ENCODE measurements at places on chromosomes 7 and 10.
A peak's percentile ranks its signal among the peaks of the same experiment; 100 is the strongest.

DNA sequence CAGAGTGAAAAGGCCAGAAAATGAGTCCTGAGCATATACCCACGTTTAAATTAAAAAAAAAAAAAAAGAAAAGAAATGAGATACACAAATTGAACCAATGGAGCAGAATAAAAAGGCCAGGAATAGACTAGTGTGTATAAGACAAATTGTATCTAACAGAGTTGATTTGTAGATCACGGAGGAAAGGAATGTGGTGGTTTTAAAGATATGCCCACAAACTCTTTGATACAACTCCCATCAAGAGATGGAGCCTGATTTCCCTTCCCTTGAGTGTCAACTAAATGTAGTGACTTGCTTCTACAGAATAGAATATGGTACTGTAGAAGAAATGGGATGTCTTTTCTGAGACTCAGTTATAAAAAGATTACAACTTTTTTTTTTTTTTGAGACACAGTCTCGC lies 10.4 kb downstream of the SYPL1 start:
- DNase-seq = no peak

- DNase-seq = no peak
Measured at GRCh38 chr10:78811174-78811573, 257.6 kb upstream of the ZMIZ1 start.

GRCh38 chr10:105807935-105808587 lies 1167.0 kb downstream of the SORCS3 start:
- no peak for DNase-seq

- no peak for DNase-seq
Measured at GRCh38 chr10:113225903-113226302, 275.9 kb downstream of the TCF7L2 start.

DNA sequence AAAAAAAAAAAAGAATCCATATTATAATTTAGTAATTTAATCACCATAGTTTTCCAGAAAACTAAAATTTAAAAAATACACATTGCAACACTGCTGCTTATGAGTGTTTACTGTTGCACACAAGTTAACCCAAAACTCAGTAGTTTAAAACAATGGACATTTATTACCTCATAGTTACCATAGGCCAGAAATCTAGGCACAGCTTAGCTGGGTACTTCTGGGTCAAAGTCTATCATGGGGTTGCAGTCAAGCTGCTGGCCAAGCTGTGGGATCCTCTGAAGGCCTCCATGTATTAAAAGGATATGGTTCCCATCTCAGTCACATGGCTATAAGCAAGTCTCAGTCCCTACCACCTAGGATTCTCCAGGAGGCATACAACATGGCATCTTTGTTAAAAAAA lies 83.6 kb downstream of the ZFAND4 start:
- DNase-seq = no peak

- no peak for DNase-seq
Measured at GRCh38 chr10:27019827-27020226, 80.5 kb downstream of the ANKRD26 start.

DNA sequence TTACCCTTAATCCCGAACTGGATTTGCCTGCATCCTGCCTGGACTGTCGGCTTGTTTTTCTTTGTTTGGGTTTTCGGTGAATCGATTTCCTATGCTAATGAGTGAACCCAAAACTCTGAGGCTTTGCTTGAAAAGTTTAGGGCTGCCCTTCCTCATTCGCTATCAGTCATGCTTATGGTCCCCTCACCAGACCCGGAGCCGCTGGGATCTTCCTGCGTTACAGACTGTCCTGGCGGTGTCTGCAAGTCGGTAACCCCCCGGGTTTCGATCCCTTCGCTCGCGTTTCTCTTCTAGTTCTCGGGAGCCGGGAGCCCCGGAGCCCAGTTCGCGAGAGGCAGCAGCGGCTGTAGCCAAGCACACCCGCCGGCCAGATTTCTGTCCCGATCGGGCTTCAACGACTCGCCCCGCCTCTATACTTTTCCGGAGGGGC lies 2.2 kb downstream of the EMX2 start:
- DNase-seq = no peak

- peak; percentile 70 for DNase-seq
Measured at GRCh38 chr10:109852475-109853037, 70.8 kb downstream of the XPNPEP1 start.

GRCh38 chr7:100865372-100865911 lies 1.7 kb upstream of the TRIP6 start:
- no peak for DNase-seq

Measured in stimulated activated effector memory CD8-positive, alpha-beta T cell treated with anti-CD3 and anti-CD28 coated beads, Interleukin-12 subunit alpha, Interleukin-12 subunit beta, amount 100 ng/mL, for 72 hours (primary cell).